ENCODE measurements at places on chromosomes 13 and 19.

- DNase-seq, result peak; percentile 34
These were observed 7.7 kb upstream of the LRG1 start for GRCh38 chr19:4547303-4548237.

- DNase-seq, result no peak
These were observed 2362.3 kb downstream of the PCDH9 start for GRCh38 chr13:64867856-64868255.

- no peak for DNase-seq
These were observed 215.1 kb downstream of the PCDH17 start for GRCh38 chr13:57846600-57847173.

DNA sequence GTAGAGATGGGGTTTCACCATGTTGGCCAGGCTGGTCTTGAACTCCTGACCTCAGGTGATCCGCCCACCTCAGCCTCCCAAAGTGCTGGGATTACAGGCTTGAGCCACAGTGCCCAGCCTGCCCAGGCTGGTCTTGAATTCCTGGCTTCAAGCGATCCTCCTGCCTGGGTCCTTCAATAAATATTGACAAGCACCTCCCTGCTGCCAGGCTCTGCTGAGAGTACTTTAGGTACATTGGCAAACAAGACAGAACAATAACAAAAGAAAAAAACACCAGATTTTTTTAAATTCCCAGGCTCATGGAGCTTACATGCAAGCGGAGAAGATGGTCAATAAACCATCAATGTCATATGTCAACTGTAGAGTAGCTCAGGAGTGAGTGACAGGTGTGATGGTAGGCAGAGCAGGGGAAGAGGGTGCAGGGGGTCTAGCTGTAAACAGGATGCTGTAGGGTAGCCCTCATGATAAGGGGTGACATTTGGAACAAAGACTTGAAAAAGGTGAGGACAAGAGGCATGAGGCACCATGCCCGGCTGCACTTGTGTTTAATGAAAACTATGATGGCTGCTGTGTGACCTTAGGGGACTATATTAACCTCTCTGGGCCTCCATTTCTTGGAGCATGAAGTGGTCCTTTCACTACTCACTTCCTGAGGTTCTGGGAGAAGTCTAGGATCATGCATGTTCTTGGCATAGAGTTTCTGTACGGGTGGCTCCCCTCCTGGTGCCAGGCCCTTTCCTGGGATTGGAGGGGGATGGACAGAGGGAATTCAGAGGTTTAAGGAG is 19.6 kb downstream of the SULT2B1 start:
- no peak for DNase-seq

- no peak for DNase-seq
These were observed 1346.8 kb downstream of the UQCRFS1 start for GRCh38 chr19:27865927-27866777.

DNA sequence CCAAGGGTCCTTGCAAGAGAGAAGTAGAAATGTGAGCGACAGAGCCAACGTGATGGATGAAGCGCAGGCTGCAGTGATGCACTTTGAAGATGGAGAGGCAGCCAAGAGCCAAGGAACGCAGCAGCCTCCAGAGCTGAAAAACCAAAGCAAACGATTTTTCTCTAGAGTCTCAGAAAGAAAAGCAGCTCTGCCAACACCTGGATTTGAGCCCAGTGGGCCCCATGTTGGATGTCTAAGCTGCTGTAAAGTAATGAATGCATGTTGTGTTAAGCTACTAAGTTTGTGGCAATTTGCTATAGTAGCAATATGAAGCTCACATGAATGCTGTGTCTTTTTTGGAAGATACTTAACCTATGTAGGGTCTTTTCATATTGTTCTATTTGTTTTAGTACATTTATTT is 894.3 kb downstream of the EFNB2 start:
- DNase-seq, result no peak

DNA sequence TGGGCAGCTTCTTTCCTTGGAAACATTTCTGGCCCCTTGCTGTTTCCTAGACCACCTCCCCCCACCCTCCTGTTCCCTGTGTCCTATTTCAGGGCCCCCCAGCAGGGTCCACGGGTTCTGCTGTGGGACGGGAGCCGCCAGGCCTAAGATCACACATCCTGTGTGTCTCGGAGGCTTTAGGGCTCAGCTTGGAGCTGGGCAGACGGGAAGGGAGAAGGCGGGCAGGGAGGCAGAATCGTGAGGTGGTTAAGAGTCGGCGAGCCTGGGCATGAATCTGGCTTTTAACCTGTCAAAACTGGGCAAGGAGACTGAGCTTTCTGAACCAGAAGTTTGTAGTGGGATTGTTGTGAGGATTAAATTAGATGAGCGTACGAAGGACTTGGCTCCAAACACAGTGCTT is 4.8 kb downstream of the KCNC3 start:
- no peak for DNase-seq

- DNase-seq, result no peak
These were observed 335.6 kb downstream of the RBM26 start for GRCh38 chr13:79070343-79070974.

- DNase-seq, result no peak
These were observed 22.0 kb upstream of the UPF3A start for GRCh38 chr13:114259374-114259773.

All from CD4-positive, alpha-beta T cell treated with Interleukin-4 for 1 hour (primary cell).